Cerebellar nuclear complex (tissue), 1 donor: ENCODE measurements at places on chromosomes 11 and 22.

DNA sequence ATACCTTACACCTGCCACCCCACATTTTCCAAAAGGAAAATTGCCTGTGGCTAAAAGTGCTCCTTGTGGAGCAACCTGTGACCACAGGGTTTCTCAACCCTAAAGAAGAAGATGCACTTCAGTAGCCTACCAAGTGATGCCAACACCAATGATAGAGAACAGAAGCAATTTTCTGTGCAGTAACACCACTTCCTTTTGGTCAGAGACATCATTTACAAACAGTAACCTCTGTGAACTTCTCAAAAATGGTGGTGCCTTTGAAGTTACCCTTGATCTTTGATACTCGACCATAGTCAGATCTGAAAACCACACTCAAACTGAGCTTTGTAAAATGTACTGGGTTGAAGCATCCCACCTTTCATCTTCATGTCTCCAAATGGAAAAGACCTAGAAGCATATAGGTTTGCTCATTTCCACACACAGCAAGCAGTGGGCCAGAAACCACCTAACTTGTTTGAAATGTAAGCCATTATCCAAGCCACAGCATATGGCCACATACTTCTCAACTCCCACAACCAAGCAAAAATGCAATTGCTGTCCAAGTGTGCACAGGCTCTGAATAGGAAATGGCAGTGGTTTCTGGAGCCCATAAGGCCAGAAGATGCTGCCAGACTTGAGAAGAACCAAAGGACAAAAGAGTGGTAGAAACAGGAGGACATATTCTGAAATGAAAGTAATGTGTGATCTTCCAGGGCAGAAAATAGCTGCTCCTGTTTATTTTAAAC, 24.3 kb downstream of the MPPED2 start:
- no peak for DNase-seq

GRCh38 chr11:122229078-122229477, 113.1 kb upstream of the BLID start:
- DNase-seq: no peak

DNA sequence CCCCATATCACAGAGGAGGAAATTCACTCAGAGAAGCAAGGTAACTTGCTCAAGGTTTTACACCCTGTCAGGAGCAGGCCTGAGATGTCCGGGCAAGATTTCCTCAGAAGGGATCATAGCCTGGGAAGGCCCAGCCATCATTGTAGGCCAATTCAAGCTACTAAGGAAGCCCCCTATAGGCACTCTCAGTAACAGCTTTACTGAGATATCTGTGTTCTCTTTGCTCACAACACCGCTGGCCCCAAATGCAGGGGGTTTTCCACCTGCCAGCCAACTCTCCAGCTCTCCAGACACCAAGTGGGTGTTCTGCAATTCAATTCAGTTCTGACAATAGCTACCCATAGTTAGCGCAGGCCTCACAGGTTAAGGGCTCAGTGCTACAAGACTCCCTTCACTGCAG, 84.0 kb downstream of the SLC36A4 start:
- DNase-seq: no peak

GRCh38 chr22:45615364-45615763, 56.3 kb upstream of the ATXN10 start:
- DNase-seq: no peak

- DNase-seq: no peak
Measured at GRCh38 chr11:57764972-57765371, 3.4 kb downstream of the CTNND1 start.

- DNase-seq: no peak
Measured at GRCh38 chr11:93256623-93257022, 58.8 kb upstream of the SLC36A4 start.

DNA sequence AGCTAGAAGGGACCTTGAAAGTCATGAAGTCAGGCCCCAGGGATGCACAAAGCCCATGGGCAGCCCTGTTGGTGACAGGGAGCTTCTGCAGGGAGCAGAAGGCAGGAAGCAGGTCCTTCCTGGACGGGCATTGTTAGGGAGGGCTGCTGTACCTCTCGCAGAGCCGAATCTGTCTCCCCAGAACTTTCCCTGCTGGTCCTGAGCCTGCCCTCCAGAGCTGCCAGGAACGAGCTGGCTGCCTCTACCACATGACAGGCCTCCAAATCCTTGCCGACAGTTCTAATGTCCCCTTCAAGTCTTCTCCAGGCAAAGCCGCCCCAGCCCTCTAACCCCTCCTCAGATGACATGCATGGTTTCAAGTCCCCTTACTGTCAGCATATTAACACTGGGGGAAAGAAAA, 20.1 kb downstream of the SYT7 start:
- no peak for DNase-seq

GRCh38 chr22:30143265-30143664, 63.0 kb downstream of the HORMAD2 start:
- DNase-seq: no peak

- DNase-seq: no peak
Measured at GRCh38 chr11:85913513-85913912, 58.3 kb downstream of the CCDC83 start.

GRCh38 chr22:44567846-44568493, 69.9 kb upstream of the RTL6 start:
- DNase-seq: no peak

DNA sequence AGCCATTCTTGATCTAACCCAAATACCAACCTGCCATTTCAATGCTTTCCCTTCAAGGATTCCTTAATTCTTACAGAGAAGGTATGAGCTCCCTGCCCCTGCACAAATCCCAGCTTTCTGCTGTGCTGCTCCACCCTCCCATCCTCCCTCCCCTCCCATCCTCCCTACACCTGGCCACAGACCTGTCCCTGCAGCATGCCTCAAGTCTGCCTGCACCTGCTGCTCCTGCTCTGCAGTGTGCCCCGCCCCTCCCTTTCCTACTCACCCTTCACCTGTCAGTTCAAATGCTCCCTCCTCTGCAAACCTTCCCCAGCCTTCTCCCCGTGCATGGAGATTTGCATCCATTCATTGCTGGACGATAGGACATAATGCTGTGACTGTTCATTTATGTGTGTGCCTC, 139.9 kb upstream of the NARS2 start:
- DNase-seq: no peak

DNA sequence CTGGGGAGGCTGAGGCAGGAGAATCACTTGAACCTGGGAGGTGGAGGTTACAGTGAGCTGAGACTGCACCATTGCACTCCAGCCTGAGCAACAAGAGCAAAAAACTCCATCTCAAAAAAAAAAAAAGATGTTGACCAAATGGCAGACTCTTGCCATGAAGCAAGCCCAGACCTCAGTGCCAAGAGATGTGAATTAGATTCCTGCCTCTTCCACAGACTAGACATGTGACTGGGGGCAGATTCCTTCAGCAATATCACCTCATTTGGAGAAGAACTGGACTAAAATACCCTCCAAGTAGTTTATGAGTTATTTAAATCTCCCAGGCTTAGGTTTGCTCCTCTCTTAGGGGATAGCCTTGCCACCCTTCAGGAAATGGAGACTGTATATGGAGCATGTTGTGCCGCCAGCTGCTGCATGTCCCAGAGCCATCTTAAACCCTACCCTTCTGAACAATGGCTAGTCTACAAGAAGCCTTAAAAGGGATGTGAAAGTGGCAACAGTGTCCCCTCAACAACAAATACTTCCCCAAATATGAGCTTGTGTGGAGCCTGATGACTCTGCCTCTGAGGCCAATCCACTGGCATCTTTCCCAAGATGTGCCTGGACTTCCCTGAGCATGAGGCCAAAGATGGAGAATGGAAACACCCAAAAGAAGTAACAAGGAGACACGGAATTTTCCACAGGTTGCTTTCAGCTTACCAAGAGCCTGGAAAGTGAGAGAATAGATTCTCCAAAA, 763 bp upstream of the MS4A7 start:
- no peak for DNase-seq

GRCh38 chr22:40238425-40239344, 61.0 kb downstream of the TNRC6B start:
- no peak for DNase-seq

DNA sequence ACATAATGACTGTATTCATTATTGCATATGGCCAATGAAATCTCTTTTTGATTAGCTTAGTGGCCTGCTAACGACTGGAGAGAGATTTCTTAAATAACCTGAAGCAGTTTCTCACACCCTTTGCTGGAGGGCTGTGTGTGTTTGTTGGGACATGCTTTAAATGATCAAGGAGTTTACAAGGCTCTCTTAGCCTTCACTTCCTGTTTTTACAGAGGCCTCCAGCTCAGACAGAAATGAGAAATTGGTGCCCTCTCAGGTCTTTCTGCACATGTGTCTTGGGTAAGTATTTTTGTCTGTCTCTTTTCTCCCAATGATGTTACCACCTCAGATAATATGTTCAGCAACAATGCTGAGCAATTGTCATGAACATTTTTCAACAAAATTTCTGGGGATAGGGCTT, 884.4 kb upstream of the CNTN5 start:
- DNase-seq: no peak

DNA sequence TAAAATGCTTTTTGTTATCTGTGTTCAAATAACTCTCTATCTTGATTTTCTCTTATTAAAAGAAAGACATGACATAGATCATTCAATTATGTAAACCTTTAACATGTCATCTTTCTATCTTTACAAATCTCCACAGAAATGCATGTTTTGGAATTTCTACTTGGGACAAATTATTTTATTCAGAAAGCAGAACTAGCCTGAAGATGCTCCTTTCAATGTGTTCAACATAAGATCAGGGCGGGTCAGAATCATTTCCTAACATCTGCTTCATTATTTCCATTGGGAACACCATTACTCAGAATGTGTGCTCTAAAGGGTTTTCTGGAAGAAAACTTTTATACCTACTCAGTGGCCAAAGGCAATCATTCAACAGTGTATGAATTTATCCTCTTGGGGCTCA, at the start of gene OR5AL1:
OR5AL1 (plus strand) TSS at position 301 of the 400 bp plus-strand sequence.
- DNase-seq: no peak

GRCh38 chr22:38074181-38075104, 9.5 kb downstream of the SLC16A8 start:
- no peak for DNase-seq

DNA sequence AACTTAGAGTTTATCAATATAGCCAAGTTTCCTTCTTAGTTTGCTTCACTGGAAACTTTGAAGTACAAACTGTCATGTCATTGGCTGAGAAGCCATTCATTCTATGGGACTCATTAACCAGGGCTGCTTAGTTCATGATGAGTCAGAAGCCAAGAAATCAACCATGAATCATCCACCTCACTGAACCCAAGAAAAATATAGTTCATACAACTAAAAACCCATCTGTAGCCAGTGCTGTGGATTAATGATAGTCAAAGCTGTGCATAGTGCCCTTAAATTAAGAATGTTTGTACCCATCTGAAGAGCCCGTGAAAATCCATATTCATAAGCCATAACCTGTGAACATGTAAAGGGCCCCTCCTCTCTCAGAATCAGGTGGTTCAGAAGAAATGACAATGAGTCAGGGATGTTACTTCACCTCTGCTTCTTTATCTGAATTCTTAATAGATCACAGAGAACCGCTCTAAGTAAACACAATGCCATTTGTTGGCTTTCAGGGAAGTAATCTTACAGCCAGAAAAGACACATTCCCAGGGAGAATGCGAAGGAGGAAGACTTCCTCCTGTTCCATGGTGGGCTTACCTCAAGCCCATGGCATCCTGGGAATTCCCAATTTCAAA, 25.4 kb downstream of the MMP20 start:
- DNase-seq: no peak

DNA sequence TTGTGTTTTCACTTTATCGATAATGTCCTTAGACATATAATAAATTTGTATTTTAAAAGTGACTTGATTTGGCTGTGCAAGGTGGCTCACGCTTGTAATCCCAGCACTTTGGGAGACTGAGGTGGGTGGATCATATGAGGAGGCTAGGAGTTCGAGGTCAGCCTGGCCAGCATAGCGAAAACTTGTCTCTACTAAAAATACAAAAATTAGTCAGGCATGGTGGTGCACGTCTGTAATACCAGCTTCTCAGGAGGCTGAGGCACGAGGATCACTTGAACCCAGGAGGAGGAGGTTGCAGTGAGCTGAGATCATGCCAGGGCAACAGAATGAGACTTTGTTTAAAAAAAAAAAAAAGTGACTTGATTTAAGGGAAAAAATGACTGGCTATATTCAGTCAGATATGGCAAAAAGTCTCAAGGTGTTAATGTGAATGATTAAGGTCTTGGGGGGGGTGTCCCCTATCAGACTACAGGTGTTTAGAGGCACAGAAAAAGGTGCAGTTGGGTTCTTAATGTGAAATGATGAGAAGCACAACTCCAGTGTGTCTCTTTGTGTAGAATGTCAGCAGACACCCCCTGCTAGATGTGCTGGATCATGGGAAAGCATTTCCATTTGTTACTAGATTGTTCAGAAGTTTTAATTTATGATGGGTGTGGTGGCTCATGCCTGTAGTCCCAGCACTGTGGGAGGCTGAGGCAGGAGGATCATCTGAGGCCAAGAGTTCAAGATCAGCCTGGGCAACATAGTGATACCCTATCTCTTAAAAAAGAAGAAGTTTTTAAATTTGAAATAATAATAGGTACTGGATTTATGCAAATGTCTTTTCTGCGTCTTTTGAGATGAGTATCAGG, 17.0 kb downstream of the NEAT1 start:
- DNase-seq: no peak

DNA sequence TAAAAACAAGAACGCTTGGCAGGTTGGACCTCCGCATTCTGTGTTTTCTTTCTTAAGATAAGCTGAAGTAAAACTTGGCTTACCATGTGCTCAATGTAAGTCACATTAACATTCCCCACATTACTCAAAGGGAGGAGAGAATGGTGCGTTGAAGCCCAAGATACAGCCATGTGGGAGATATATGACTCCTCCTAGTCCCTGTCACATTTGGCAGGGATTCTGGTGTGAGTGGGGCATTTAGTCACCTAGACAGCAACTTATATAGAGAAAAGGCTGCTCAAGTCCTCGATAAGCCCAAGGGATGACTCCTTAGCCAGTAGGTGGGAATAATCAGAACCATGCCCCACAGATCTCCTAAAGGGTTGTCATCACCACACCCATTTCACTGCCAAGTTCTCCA, 4.6 kb downstream of the PRSS23 start:
- no peak for DNase-seq

DNA sequence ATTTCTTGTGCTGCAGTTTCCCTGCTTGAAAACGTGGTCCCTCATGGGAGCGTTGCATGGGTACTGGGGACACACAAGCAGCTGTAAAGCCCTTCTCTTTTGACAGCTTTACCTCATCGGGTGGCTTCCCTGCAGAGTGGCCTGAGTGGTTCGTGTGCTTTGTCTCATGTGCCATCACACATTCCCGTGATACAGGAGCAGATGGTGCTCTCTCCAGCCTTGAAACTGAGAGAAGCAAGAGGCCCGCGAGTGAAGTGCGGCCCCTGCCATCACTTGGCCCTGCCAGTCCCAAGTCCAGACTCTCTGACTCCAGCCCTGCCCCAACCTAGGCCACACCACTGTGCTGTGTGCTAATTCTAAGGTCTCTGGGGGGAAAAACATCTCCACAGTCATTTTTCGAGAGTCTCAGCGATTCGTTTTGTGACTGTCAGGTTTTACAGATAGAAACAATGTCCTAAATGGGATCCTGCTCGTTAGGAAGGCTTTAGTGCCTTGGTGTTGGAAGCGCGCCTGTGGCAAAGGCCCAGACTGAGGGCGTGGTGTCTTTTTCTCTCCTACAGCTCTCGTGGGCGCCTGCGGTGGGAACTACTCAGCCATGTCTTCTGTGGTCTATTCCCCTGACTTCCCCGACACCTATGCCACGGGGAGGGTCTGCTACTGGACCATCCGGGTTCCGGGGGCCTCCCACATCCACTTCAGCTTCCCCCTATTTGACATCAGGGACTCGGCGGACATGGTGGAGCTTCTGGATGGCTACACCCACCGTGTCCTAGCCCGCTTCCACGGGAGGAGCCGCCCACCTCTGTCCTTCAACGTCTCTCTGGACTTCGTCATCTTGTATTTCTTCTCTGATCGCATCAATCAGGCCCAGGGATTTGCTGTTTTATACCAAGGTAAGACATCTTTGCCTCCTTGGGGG, 64.2 kb downstream of the KREMEN1 start:
- no peak for DNase-seq

GRCh38 chr11:104661901-104662300, 236.4 kb downstream of the CASP12 start:
- no peak for DNase-seq
